ENCODE measurements at places on chromosomes 12 and 14.

DNA sequence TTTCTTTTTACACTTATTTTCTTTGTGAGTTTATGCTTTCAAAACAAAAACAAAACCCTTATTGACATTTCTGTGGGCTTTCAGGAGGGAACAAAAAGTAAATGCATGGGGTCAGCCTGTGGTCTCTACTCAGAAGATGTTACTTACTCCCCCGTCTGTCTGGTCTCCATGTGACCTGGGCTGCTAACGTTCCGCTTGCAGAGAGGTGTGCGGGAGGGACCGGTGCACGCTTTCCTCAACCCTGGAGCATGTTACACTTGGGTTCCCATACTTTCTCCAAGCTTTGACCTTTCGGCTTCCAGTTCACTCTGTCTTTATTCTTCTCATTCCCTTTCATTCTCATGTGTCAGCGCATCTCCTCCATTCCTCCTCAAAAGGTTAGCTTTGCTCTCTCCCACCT is 36.5 kb downstream of the ZC3H14 start:
- DNase-seq: no peak

DNA sequence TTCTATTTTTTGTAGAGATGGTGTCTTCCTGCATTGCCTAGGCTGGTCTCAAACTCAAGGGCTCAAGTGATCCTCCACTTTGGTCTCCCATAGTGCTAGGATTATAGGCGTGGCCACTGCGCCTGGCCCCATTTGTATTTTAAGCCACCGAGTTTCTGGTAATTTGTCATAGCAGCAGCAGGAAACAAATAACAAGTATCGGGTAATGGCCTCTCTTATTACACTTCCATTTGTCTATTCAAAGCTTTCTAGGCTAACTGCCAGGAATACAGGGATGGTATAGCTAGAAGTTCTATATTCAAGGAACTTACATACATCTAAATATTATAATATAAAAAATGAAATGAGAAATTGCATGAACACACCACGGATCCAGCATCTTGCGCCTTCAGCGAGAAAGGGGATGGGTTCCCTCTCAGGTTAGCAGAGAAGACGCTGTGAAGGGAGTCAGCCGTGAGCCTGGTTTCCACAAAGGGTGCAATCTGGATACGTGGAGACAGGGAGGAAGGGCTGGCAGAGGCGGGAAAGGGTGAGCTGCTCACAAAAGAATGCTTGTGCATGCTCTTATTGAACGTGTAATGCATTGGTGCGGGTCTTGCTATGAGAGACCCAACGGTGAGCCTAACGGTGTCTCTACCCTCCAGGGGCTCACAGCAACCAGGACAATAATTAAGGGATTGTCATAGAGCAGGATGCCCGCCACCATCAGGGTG is 9.5 kb downstream of the BDKRB1 start:
- no peak for DNase-seq

GRCh38 chr12:119222222-119222951 is 43.7 kb downstream of the HSPB8 start:
- DNase-seq: peak; percentile 36

- no peak for DNase-seq
Measured at GRCh38 chr12:21677622-21678277, 20.1 kb upstream of the LDHB start.

GRCh38 chr14:75661499-75661814 is 411 bp downstream of the TTLL5 start:
- no peak for DNase-seq

DNA sequence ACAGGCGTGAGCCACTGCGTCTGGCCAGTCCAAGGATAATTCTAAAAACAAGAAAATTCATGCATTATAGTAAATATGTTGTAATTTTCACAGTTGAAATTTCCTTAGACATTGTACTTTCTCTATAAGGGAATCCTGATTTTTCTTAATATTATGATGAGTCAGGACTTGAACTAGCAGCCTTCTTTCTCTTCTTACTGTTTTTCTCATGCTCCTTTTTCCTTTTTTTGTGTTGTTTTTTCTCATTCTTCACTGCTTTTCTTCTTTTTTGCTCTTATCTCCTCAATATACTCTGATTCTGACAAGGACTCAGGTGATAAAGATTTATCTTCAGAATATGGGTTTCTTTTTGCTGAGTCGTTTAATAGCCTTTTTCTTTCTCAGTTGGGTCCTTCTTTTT is 117.7 kb downstream of the LMNTD1 start:
- DNase-seq: no peak

- no peak for DNase-seq
Measured at GRCh38 chr12:32756476-32757066, 874 bp upstream of the YARS2 start.

- no peak for DNase-seq
Measured at GRCh38 chr14:33720284-33720787, 230.5 kb downstream of the EGLN3 start.

All from inflammatory macrophage (primary cell).